ENCODE measurements at places on chromosomes 11 and 22. TPM values are rescaled to one million over a fixed set of nuclear protein-coding genes. Genes with fewer than 3 reads are reported as not detected.

Gene ZNF280A
- total RNA-seq = not detected

DNA sequence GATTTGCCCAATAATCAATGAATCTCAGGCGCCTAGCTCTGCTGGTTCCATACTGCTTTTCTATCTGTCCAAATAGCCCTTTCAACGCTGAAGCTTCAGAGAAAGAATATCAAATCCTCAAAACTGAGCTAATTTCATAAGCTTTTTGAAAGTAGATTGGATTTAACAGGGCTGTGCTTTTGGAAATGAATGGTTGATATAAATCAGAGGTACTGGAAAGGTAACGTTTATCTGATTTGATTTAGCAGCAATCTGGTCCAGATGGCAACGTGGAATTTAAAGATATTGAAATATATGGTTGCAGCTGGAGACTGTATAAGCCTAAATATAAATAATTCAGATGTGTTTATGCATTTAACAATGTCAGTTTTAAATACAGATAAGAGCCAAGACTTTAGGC is 229.5 kb upstream of the MPPED2 start:
- no peak for DNase-seq

Gene TMEM25
- 17.7 TPM for total RNA-seq

DNA sequence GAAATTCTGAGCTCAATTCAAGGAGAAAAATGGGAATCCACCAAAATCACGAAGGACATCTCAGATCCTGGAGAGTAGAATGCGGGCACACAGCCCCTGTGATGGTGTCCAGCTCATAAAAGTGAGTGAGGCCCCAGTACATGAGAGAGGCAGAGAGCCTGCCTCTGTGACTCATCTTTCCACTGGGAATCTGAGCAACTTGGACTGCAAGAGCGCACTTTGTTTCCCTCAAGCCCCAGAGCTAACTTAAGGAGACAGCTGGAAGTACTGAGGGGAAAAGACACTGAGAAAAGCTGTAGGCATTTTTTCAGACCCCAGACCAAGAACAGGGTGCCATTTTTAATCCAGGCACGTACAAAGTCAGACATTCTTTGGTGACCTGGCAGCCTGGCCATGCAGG is 273.7 kb downstream of the C11orf87 start:
- DNase-seq = no peak

GRCh38 chr11:74699615-74700396 is 31.4 kb downstream of the CHRDL2 start:
- no peak for DNase-seq

DNA sequence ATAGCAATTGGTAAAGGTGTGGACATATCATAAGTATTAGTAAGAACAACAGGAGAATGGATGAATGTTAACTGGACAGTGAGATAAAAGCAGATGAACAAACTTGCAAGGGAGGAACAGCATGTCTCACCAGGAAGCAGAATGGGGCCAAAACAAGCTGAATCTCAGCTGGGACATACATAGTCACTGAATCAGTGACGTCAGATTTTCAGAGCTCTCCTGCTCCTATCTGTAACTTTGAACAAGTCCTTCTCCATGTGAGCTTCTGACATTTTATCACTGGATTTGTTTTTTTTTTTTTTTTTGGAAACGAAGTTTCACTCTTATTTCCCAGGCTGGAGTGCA is 118.7 kb downstream of the BBOX1 start:
- no peak for DNase-seq

DNA sequence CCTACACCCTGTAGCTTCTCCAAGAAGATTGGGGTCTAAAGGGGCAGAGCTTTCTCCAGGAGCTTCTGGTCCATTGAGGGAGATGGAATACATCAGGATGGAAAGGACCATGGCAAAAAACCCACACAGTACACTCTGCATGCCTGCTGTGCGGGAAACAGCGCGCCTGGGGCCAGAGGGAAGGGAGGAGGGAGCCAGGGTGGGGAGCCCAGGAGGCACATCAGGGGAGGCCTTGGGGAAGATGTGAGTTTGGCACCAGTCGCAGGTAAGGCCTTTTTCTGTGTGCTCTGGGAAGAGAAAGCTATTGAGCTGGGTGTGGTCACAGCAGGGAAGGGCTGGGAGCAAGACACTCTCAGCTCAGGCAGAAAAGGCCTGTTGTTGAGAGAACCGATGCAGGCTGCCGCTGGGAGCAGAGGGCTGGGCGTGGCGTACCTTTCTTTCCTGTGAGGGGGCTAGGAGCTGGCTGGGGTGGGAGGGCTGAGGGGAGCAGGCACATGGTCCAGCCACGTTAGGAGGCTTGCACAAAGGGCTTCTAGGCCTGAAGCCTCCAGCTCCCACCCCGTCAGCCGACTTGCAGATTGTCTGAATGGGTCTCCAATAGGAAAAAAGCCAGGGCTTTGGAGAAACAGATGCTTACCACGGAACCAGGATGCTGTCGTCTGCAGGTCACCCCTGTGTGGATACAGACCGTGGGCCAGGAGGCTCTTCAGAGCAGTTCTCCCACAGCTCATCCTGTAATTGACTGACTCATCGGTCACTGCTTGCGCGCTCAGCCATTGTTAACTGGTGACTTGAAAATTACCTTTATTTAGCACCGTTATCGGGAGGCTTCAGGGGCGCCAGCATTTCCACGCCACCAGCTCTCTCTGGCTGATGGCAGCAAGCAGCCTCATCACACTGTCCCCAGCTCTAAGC is 237.3 kb downstream of the ST3GAL4 start:
- no peak for DNase-seq

Gene OR10D3
- total RNA-seq = not detected

DNA sequence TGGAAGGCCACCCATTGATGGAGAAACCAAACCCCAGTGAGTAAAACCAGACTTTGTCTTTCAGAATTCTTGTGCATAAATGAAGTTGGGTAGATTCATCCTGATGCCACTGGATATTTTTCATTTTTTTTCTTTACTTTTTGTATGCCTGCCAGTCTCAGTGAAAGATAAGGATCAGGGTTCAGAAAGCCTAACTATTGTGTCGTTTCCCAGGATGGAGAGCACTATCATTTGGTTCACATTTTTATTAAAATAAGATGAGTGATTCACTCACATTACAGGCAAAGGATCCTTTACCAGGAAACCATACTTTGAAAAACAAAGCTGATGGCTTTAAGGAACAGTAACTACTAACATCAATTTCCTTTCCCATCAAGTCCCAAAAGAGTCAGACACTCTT is 52.0 kb downstream of the ARFGAP2 start:
- no peak for DNase-seq

GRCh38 chr22:27114186-27114585 is 456.8 kb downstream of the MIAT start:
- no peak for DNase-seq

GRCh38 chr11:67670316-67671210 is 3.9 kb downstream of the ALDH3B2 start:
- DNase-seq = no peak

GRCh38 chr11:113373981-113374560 is 13.5 kb upstream of the ANKK1 start:
- no peak for DNase-seq

Gene PGA3
- not detected for total RNA-seq

GRCh38 chr11:111347723-111348115 is 31.4 kb downstream of the POU2AF1 start:
- DNase-seq = no peak

DNA sequence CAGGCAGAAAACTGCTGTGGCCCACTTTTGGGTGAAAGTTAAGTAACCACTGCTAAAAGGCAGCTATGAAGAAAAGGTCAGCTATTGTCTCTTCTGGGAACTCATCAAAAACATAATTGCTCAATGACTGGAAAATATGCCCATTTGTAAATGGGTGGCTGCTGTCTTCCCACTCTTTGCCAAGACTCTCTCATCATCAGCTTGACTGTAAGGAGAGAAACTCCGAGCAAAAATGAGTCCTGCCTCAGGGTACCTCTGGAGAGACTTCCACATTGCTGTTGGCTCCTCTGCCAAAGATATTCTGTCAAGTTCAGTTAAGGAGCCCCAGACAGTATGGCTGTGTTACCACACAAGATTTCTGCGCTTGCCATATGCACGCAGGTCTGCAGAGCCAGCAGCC is 138.7 kb downstream of the BBOX1 start:
- DNase-seq = no peak

DNA sequence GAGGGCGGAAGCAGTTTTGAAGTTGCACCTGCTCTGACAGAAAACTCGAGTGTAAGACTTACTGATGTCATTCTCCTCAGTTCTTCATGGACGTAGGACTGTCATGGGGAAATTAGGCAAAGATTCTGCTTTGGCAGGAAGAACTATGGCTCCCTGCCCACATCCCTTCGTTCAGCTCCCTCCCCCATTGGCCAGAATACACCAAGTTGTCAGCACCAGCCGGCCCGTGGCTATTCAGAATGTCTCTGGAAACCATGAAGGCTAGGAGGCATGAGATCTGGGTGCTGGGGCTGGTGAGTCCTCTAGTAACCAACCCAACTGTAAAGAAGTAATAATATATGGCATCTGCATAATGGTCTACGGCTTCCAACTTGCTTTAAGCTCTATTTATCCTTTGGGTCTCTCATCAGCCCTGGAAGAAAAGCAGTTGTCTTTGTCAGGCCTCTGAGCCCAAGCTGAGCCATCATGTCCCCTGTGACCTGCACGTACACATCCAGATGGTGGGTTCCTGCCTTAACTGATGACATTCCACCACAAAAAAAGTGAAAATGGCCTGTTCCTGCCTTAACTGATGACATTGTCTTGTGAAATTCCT is 74.1 kb downstream of the PIWIL4 start:
- no peak for DNase-seq

Gene KRTAP5-7
- total RNA-seq = not detected

Gene TMEM132A
- total RNA-seq = 55.7 TPM

GRCh38 chr11:129248618-129249017 is 56.5 kb upstream of the ARHGAP32 start:
- DNase-seq = no peak

Gene EMID1
- not detected for total RNA-seq

Gene SCN3B
- total RNA-seq = 0.39 TPM

- DNase-seq = no peak
Measured at GRCh38 chr22:49433717-49434611, 393.7 kb downstream of the BRD1 start.

GRCh38 chr11:103609117-103610066 is 427.0 kb upstream of the DDI1 start:
- DNase-seq = peak; percentile 94

DNA sequence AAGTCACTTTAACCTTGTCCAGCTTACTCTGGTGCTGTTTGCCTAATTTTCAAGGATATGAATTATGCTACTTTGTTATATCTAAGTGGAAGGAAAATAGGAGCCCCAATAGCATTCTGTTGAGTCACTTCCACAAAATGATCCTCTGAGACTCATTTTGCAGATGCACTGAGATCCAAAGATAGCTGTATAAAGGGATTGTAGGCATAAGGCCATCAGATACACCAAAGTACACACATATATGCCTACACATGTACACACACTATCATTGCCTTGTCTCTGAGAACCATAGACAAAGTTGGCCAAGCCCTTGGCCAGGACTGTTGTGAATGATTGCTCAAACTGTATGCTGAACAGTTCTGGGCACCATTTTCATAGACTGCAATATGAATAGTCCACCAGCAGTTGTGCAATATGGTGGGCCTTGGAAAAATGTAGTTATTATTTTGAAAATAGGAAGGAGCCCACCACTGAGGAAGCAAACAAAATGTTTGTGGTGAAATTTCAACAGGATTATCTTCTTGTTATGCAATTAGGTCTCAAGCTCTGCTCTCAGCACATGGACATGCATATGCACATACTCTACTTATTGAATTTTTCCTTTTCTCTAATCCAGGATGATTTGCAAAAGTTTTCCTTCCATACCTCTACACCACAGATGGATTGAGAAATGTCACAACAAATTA is 186.0 kb upstream of the CTSC start:
- DNase-seq = no peak

Gene PARVA
- 31.8 TPM for total RNA-seq

- DNase-seq = no peak
Measured at GRCh38 chr11:86715611-86716010, 43.2 kb upstream of the ME3 start.

DNA sequence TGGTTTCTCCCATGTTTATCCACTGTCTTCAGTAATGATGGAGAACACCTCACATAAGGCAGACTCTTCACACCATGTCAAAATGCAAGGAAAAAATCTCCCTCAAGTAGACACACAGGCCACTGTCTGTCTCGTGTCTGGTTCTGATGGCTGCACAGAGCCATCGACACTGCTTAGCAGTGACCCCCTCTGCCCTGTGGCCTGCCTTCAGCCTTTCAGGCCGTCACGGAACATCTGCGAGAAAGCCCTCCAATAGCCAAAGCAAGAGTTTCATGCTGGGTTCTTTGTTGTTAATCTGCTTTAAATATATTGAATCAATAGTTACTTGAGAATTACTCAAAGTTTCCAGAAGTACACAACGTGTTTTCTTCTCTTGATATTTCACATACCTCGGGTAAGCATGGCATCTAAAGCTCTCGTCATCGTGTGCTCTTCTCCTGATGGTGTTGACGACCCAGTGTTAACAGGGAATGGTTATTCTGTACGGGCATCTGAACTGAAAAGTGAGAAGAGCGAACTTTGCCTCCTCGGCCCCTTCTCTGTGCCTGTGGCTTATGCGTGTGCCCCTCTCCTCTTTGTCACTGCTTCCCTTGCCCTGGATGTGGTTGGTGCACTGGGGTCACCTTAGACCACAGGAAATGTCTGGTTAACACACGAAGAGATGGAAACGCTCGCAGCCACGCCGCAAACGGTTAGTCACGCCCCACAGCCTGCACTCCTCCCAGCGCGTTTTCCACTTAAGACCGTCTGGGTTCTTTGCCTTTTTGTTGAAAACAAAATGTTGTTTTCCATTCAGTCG is 33.4 kb upstream of the CTTN start:
- DNase-seq = no peak

GRCh38 chr11:13268791-13269190 is 8.8 kb upstream of the BMAL1 start:
- DNase-seq = no peak

DNA sequence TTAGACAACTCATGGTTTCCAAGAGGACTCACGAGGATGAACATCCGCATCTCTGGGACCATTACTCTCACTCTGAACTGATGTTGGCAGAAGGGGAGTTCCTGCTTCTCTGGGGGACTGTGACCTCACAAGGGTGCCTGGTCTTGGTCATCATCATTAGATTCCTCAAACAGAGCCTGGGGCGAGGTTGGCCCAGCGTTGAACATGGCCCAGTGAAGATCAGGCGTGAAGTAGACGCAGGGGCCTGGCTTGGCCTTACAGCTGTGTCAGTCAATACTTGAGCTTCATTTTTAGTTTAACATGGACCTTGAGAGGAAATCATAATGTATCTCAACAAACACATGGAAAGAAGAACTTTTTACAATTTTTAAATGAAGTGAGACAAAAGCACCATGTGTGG is 617.1 kb downstream of the BRD1 start:
- no peak for DNase-seq

Gene OR51E1
- total RNA-seq = not detected

DNA sequence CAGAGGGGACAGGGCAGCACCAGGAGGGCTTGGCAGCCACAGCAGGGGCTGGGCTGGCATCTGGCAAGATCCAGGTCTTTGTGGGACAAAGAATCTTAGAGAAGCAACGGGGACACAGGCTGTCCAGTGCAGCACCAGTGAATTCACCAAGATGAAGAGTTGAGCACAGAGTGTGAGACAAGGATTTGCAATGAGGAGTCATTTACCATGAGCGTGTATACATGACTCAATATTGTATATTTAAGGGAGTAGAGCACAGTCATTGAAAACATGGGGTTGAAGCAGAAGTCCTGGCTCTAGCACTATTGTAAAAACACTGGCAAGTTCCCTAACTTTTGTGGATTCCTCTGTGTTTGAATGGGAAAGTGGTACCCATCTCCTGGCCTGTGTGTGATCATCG is 3.5 kb downstream of the APOL1 start:
- DNase-seq = no peak
